Neuronal stem cell (in vitro differentiated cells): ENCODE measurements at places on chromosomes 5 and 9.
A peak's percentile ranks its signal among the peaks of the same experiment; 100 is the strongest.

- H3K4me3 ChIP-seq = no peak overlapping the region
- no peaks in the 10 kb centered on the region for H3K27me3 ChIP-seq
- no peaks in the 10 kb centered on the region for H3K4me1 ChIP-seq
Measured at GRCh38 chr5:118614731-118615456, 373.5 kb downstream of the DTWD2 start.

GRCh38 chr9:100597236-100597635, 19.4 kb downstream of the CAVIN4 start:
- no peak overlapping the region for H3K27ac ChIP-seq
- no peak for DNase-seq
- H3K36me3 ChIP-seq = no peaks in the 10 kb centered on the region
- no peak overlapping the region for H3K4me3 ChIP-seq
- peaks cover 5% of the 10 kb centered on the region for H3K27me3 ChIP-seq
- peaks cover 5% of the 10 kb centered on the region for H3K4me1 ChIP-seq

GRCh38 chr9:116100711-116101121, 52.9 kb upstream of the PAPPA start:
- H3K4me1 ChIP-seq = no peaks in the 10 kb centered on the region
- no peak overlapping the region for H3K27ac ChIP-seq
- DNase-seq = no peak
- no peak overlapping the region for H3K4me3 ChIP-seq
- H3K36me3 ChIP-seq = no peaks in the 10 kb centered on the region
- no peaks in the 10 kb centered on the region for H3K27me3 ChIP-seq

- H3K4me1 ChIP-seq = peaks cover 3% of the 10 kb centered on the region
- DNase-seq = no peak
- no peaks in the 10 kb centered on the region for H3K27me3 ChIP-seq
- H3K4me3 ChIP-seq = no peak overlapping the region
- no peaks in the 10 kb centered on the region for H3K36me3 ChIP-seq
- H3K27ac ChIP-seq = no peak overlapping the region
Measured at GRCh38 chr5:33043343-33043997, 332.3 kb downstream of the NPR3 start.

- no peaks in the 10 kb centered on the region for H3K27me3 ChIP-seq
- peaks cover 2% of the 10 kb centered on the region for H3K36me3 ChIP-seq
- no peak for DNase-seq
Measured at GRCh38 chr5:53099546-53099945, 10.0 kb downstream of the MOCS2 start.

GRCh38 chr5:78594610-78595457, 53.7 kb downstream of the LHFPL2 start:
- H3K27me3 ChIP-seq = no peaks in the 10 kb centered on the region
- no peaks in the 10 kb centered on the region for H3K36me3 ChIP-seq
- H3K4me3 ChIP-seq = no peak overlapping the region

GRCh38 chr9:13213337-13213736, 66.2 kb downstream of the MPDZ start:
- no peaks in the 10 kb centered on the region for H3K4me1 ChIP-seq
- peaks cover 4% of the 10 kb centered on the region for H3K36me3 ChIP-seq
- H3K27me3 ChIP-seq = no peaks in the 10 kb centered on the region
- no peak overlapping the region for H3K4me3 ChIP-seq

GRCh38 chr5:145976431-145977155, 40.2 kb downstream of the SH3RF2 start:
- no peak for DNase-seq
- no peaks in the 10 kb centered on the region for H3K27me3 ChIP-seq
- no peak overlapping the region for H3K27ac ChIP-seq
- no peaks in the 10 kb centered on the region for H3K36me3 ChIP-seq

- H3K27me3 ChIP-seq = no peaks in the 10 kb centered on the region
- peak; percentile 21 for DNase-seq
- peaks cover 19% of the 10 kb centered on the region for H3K4me1 ChIP-seq
- no peak overlapping the region for H3K4me3 ChIP-seq
- H3K36me3 ChIP-seq = peaks cover 79% of the 10 kb centered on the region
Measured at GRCh38 chr9:114033397-114034103, 44.5 kb downstream of the AMBP start.

- H3K4me3 ChIP-seq = no peak overlapping the region
- H3K27me3 ChIP-seq = no peaks in the 10 kb centered on the region
- no peak for DNase-seq
- no peaks in the 10 kb centered on the region for H3K4me1 ChIP-seq
Measured at GRCh38 chr5:5609935-5610334, 187.5 kb downstream of the ICE1 start.

GRCh38 chr9:99953861-99954507, 47.5 kb downstream of the STX17 start:
- H3K4me1 ChIP-seq = no peaks in the 10 kb centered on the region
- no peak for DNase-seq

- no peak overlapping the region for H3K4me3 ChIP-seq
- no peaks in the 10 kb centered on the region for H3K27me3 ChIP-seq
- DNase-seq = no peak
- H3K4me1 ChIP-seq = peaks cover 52% of the 10 kb centered on the region
Measured at GRCh38 chr5:107469485-107470294, 201.0 kb downstream of the EFNA5 start.

- H3K4me3 ChIP-seq = no peak overlapping the region
- H3K36me3 ChIP-seq = no peaks in the 10 kb centered on the region
- DNase-seq = no peak
Measured at GRCh38 chr5:108669462-108669861, 78.2 kb upstream of the FER start.

DNA sequence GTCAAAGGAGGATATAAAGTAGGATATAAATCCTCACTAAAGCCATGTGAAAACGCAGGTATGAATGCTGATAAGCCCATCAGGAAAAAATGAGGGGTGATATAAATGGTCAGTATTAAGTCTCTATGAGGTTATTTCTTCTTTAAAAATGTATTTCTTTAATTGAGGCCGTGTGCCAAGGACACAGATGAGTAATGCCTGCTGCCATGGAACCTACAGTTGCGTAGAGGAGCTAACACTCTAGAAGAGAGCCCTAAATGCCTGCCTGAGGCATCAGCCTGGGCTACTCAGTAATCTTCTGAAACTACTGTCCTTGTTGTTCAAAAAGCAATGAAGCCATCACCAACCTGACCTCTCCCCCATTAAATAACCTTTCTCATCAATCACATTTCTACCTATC, 84.9 kb downstream of the KLHL3 start:
- H3K4me1 ChIP-seq = no peaks in the 10 kb centered on the region
- DNase-seq = no peak

- H3K4me3 ChIP-seq = peak overlapping the region; percentile 44
- DNase-seq = no peak
- H3K36me3 ChIP-seq = no peaks in the 10 kb centered on the region
- no peak overlapping the region for H3K27ac ChIP-seq
- H3K27me3 ChIP-seq = no peaks in the 10 kb centered on the region
Measured at GRCh38 chr5:141135718-141136266, 786 bp downstream of the PCDHB5 start.

GRCh38 chr9:136947955-136948510, 3.0 kb downstream of the C8G start:
- DNase-seq = no peak
- peaks cover 24% of the 10 kb centered on the region for H3K4me1 ChIP-seq
- H3K27me3 ChIP-seq = no peaks in the 10 kb centered on the region
- no peak overlapping the region for H3K27ac ChIP-seq

DNA sequence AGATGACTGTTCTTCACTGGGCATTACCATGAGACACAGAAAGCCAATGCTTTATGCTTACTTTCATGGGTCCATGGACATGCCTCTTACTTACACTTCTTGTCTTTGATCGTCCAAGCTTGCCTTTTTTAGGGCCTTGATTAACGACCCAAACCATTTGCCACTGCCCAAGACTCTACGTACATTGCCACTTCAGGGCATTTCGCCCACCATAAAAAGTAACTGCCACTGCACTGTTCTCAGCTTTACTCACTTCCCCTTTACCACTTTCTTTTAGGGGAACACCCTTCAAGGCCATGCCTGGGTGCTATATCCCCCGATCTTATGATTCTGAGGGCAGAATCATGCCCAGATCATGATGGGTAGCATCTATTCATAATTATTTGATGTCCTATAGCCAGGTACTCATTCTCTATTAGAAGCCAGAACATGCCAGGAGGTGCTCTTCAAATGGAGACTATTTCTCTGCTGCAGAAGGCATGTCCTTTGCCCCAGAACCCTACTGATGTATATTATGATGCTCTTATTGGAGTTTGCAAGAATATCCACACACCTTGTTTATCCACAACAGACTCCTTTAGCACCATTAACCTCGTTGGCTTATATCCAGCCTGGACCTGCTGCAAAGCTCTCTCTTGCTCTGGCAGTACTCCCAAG, 64.1 kb upstream of the RAD23B start:
- no peaks in the 10 kb centered on the region for H3K36me3 ChIP-seq
- no peaks in the 10 kb centered on the region for H3K27me3 ChIP-seq
- H3K4me3 ChIP-seq = no peak overlapping the region
- H3K27ac ChIP-seq = no peak overlapping the region

GRCh38 chr9:135612981-135613910, 26.1 kb downstream of the GLT6D1 start:
- no peaks in the 10 kb centered on the region for H3K4me1 ChIP-seq
- no peak overlapping the region for H3K4me3 ChIP-seq
- H3K27me3 ChIP-seq = peaks cover 33% of the 10 kb centered on the region
- no peak for DNase-seq

GRCh38 chr5:64301566-64301965, 135.9 kb downstream of the RNF180 start:
- no peaks in the 10 kb centered on the region for H3K4me1 ChIP-seq
- no peaks in the 10 kb centered on the region for H3K27me3 ChIP-seq
- no peak for DNase-seq

GRCh38 chr5:157993201-157993600, 134.3 kb upstream of the CLINT1 start:
- H3K27ac ChIP-seq = no peak overlapping the region
- no peaks in the 10 kb centered on the region for H3K27me3 ChIP-seq
- no peak overlapping the region for H3K4me3 ChIP-seq

DNA sequence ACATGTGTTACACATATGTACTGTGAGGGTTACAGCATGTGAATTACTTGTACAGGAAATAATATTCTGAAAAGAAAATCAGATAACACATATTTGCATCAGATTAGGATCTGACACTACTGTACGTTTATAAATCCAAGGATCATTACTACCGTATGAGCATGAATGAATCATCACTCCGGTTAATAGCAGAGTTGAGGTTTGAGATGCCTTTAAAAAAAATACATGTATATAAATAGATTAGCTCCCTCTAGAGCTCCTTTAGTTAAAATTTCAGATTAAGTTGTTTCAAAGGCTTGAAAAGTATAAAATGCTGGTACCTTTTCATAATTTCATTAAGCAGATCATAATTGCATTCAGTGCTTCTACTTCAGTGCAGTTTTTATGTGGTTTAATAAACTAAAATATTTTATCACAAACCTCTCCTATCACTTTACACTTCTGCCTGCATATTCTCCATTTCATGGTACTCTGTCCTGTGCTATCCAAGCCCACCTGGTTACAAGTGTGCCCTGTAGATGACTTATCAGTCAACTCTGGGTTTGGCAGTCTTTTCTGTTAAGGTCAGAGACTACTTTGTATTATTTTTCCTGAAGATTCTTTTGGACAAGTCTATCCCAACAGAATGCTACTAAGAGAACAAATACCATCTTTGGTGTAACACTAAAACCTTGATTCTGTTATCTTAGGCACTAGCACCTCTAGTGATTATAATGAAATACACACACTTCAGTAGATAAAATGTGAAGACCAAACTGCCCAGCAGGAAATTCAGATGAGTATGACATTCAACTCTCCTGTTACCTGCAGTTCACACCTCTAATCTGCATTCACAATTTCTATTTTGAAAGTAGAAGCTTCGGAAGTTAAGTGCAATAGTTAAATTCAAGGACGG, 48.0 kb upstream of the POU5F2 start:
- no peaks in the 10 kb centered on the region for H3K27me3 ChIP-seq
- H3K4me1 ChIP-seq = no peaks in the 10 kb centered on the region
- no peak overlapping the region for H3K4me3 ChIP-seq
- H3K27ac ChIP-seq = no peak overlapping the region

- no peak for DNase-seq
- H3K36me3 ChIP-seq = no peaks in the 10 kb centered on the region
- no peak overlapping the region for H3K27ac ChIP-seq
- H3K4me3 ChIP-seq = no peak overlapping the region
- H3K4me1 ChIP-seq = peaks cover under 1% of the 10 kb centered on the region
Measured at GRCh38 chr5:62310426-62311143, 4.6 kb downstream of the KIF2A start.

- no peak overlapping the region for H3K27ac ChIP-seq
- no peaks in the 10 kb centered on the region for H3K36me3 ChIP-seq
- no peak overlapping the region for H3K4me3 ChIP-seq
- DNase-seq = no peak
- peaks cover 6% of the 10 kb centered on the region for H3K4me1 ChIP-seq
Measured at GRCh38 chr5:145163876-145164275, 671.3 kb downstream of the PRELID2 start.

DNA sequence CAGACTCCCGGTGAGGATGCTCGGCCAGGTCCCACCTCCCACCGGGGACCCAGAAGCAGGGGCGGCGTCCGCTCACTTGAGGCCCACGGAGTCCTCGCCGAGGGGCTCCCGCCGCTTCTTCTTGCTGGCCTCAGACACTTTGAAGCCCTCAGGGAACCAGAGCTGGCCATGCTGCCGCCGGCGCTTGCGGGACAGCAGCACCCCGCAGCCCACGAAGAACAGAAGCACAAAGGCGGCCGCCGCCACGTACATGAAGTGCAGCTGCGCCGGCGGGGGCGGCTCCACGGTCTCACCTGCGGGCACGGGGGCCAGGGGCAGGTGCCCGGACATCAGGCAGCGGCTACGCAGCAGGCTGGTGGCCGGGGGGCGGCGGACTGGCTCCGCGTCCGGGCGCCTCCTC, 19.4 kb upstream of the SEC16A start:
- no peaks in the 10 kb centered on the region for H3K27me3 ChIP-seq
- no peaks in the 10 kb centered on the region for H3K4me1 ChIP-seq
- H3K27ac ChIP-seq = no peak overlapping the region

GRCh38 chr9:134323741-134324358, 2.4 kb upstream of the RXRA start:
- peaks cover 49% of the 10 kb centered on the region for H3K4me1 ChIP-seq
- H3K27me3 ChIP-seq = peaks cover 7% of the 10 kb centered on the region
- no peak for DNase-seq
- no peak overlapping the region for H3K4me3 ChIP-seq
- H3K27ac ChIP-seq = peak overlapping the region; percentile 4

- peak overlapping the region; percentile 25 for H3K27ac ChIP-seq
- peaks cover 16% of the 10 kb centered on the region for H3K4me1 ChIP-seq
Measured at GRCh38 chr9:76218886-76219445, 175.3 kb downstream of the RFK start.

- no peaks in the 10 kb centered on the region for H3K27me3 ChIP-seq
- no peak for DNase-seq
- no peaks in the 10 kb centered on the region for H3K36me3 ChIP-seq
- no peaks in the 10 kb centered on the region for H3K4me1 ChIP-seq
- no peak overlapping the region for H3K4me3 ChIP-seq
- no peak overlapping the region for H3K27ac ChIP-seq
Measured at GRCh38 chr9:78525986-78526560, 229.1 kb downstream of the PSAT1 start.
